ENCODE measurements at places on chromosomes 2 and 18. TPM values are rescaled to one million over a fixed set of nuclear protein-coding genes. Genes with fewer than 3 reads are reported as not detected.

KCNG2 gene
- polyA plus RNA-seq = not detected

ALK gene
- polyA plus RNA-seq = not detected

DNA sequence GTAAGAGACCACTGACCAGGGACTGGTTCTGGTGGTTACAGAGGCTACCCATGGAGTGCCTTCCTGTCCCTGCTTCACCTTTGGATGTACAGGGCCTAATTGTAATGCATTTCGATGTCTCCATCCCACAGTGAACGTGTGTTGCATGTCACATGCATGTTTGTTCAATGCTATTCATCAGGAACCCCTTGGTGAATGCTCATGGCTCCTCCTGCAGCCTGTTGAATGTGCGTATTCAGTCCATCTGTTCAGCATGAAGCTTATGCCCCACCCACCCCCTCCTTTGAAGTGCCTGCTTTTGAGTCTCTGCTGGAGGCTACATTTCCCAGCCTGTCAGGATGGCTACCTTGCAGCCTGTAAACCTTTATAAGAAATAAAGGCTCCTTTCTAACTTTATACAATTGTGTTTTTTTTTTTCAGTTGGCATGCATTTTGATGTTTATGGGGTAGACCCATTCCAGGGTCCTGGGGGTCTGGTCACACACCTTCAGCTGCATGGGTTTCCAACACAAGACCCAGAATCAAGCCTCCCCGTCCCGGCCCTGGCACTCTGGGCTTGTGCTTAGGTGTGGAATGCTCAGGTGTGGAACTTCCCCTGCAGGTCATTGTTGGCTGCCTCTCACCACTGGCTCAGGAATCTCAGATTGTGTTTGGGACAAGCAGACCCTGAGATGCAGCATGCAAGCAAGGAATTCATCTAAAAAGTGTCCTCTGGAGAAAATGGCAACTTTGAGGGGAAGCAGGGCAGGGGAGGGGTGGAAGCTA is 238.8 kb upstream of the HDAC4 start:
- DNase-seq = no peak

RNF125 gene
- polyA plus RNA-seq = 17.6 TPM

GTF2A1L gene
- polyA plus RNA-seq = not detected

GPR55 gene
- 0.12 TPM for polyA plus RNA-seq

GRCh38 chr2:149346272-149346671 is 15.9 kb downstream of the LYPD6 start:
- no peak for DNase-seq

- DNase-seq = peak; percentile 80
Measured at GRCh38 chr18:63162271-63163014, 157.1 kb downstream of the BCL2 start.

GRCh38 chr2:121489911-121490583 is 40.6 kb upstream of the RNU4ATAC start:
- DNase-seq = no peak

DNA sequence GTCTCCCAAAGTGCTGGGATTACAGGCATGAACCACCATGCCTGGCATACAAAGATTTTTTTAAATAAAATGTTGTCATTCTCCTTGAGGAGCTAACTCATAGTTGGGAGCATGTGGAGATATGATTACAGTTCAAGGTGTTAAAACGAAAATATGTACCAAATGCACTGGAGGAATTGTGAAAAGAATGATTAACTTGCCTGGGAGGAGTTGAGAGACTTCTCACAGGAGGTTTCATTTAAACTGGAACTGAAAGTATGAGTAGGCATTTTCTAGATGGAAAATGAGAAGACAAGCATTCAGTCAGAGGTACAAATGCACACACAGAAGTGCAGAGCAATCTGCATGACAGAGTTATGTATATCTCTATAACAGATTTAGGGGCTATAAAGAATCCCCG is 126.6 kb upstream of the PDE1A start:
- no peak for DNase-seq

DNA sequence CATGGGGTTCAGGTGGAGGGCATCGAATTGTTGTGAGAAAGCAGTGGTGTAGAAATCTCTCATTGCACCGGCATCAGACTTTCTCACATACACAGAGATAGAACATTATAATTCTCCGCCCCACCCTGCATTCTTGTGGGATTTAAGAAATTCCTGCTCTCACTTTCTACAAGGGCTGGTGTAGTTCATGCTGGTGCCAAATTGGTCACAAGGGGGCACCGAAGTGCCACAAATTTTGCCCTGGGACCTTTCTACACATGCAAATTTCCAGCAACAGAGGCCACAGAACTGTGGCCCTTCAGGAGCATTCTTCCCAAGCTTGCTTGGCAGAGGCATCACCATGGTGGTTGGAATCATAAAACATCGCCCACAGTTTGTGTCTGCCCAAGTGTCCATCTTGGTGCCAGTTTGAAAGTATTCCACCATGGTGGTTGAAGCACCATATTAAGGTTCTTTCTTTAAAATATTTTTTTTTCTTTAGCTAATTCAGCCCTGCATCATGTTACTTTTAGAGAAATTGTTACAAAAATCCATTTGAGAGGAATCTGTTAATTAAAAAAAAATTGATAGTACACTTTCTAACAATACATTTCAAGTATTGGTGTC is 521.2 kb upstream of the FANCL start:
- peak; percentile 32 for DNase-seq

CFC1 gene
- not detected for polyA plus RNA-seq

DNA sequence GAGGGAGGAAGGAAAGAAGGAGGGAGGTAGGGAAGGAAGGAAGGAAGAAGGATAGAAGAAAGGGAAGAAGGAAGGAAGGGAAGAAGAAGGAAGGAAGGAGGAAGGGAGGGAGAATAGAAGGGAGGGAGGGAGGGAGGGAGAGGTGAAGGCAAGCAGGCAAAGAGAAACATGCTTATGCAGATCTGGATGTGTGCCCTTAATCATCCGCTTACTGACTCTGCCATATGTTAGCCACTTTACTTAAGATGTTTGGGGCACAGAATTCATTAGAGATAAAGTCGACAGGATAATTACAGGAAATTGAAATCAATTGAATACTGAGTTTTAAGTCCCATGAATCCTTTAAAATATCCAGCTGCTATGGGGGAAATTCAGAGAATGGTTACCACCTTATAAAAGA is 334.2 kb downstream of the GRB14 start:
- DNase-seq = no peak

- no peak for DNase-seq
Measured at GRCh38 chr2:200039724-200040650, 84.6 kb downstream of the MAIP1 start.

DNA sequence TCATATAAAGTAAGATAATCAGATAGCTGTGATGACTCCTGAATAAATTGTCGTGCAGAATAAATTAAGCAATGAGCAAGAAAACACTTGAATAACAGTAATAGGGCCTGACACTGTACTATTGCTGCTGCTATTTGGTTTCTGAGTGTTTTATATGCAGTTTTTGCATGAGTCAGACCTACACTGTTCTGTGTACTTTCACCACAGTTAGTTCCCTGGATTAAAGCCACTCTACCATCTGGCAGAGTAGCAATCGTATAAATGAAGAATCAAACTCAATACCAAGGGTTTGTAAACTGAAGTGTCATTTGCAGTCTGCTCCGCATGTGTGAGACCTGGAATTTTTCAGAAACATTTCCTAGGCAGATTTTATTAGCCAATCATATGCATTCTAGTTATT is 398.6 kb upstream of the CDH7 start:
- no peak for DNase-seq

- no peak for DNase-seq
Measured at GRCh38 chr18:70382992-70383717, 94.3 kb downstream of the SOCS6 start.

HTR2B gene
- not detected for polyA plus RNA-seq

GRCh38 chr18:36762074-36762473 is 66.7 kb downstream of the TPGS2 start:
- DNase-seq = no peak

GRCh38 chr2:132437852-132438669 is 21.5 kb downstream of the GPR39 start:
- no peak for DNase-seq

DNA sequence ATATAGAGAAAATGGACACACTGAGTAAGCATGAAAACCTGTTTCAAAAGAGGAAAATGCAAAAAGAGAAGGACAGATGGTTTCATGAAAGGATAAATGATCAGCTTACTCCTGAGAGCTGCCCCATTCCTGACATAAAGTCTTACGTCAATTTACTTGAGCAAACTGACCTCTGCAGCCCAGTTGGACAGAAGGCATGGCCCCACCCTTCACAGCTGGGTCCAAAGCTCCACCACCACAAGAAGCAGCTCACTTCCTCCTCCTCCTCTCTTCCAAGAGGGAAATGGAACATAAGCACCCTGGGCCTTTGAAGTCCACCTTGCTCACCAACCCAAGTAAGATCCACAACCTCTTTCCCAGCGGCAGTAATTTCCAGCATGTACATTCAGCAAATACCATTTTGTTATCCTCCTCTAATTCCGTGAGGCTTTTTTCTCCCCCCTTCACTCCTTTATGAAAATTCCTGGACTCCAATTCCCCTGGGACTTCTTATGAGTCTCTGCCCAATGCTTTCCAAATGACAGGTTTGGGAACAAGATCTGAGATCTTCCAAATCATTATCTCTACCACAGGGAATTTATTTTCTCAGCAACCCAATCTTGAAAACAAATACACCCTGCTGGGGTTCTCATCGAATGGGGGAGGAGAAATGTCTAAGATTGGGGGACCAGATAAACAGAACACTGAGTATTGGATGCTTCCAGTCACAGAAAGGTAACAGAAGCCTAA is 10.1 kb downstream of the COL4A4 start:
- DNase-seq = no peak

CCDC74A gene
- polyA plus RNA-seq = not detected

ACTG2 gene
- polyA plus RNA-seq = not detected

DNA sequence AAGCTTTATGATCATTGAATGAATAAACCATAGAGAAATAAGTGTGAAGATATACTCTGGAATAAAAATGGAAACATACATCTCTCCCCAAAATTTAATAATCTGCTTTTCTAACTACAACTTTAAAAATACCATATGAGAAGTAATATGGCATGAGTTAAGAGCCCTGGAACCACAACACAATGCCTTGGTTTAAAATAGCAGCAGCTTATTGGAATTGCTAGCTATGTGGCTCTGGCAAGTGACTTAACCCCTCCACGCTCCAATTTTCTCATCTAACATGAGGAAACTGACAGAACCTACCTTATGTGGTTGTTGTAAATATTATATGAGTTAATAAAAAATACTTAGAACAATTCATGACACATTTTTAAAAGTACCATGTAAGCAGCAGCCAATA is 76.4 kb downstream of the VPS54 start:
- no peak for DNase-seq

GRCh38 chr2:231394211-231395141 is 1.0 kb upstream of the B3GNT7 start:
- DNase-seq = peak; percentile 59

GRCh38 chr2:101418460-101419095 is 31.3 kb upstream of the CREG2 start:
- no peak for DNase-seq

Measured in naive B cell (primary cell).